Prostate gland (tissue), 2 donors: ENCODE measurements at places on chromosomes 13 and 19. TPM values are rescaled to one million over a fixed set of nuclear protein-coding genes. Genes with fewer than 3 reads are reported as not detected.

- DNase-seq: no peak
Measured at GRCh38 chr13:76378767-76379166, 507.4 kb downstream of the KCTD12 start.

- no peak for DNase-seq
Measured at GRCh38 chr19:47561440-47562057, 11.4 kb downstream of the ZNF541 start.

GRCh38 chr13:113272031-113272430, 25.0 kb upstream of the LAMP1 start:
- no peak for DNase-seq

- DNase-seq: no peak
Measured at GRCh38 chr13:63516124-63516523, 2100.5 kb upstream of the PCDH20 start.

GRCh38 chr19:13109361-13110098, 6.9 kb upstream of the LYL1 start:
- no peak for DNase-seq

DNA sequence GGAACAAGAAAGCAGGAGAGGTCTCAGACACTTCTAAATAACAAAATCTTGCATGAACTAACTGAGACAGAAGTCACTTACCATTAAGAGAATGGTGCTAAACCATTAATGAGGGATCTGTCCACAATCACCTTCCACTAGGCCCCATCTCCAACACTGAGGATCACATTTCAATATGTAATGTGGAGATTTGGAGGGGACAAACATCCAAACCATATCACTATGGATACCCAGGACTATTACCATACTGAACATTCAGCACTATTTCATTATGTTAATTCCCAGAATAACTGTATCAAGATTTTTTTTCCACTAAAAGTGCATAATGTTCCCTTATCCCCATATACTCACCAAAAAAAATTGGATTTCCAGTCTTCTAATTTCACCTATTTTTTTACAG, 491.8 kb downstream of the LMO7 start:
- no peak for DNase-seq

DNA sequence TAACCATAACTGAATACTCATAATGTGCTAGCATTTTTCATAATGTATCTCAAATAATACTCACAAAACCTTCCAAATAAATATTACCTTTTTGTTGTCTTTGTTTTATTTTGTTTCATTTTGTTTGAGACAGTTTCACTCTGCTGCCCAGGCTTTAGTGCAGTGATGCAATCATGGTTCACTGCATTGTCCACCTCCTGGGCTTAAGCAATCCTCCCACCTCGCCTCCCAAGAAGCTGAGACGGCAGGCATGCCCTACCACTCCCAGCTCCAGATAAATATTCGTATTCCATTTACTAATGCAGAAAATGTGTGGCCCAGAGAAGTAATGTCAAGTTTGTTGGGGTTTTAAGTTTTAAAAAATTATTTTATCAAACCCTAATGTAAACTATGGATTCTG, 739.1 kb downstream of the GPC5 start:
- no peak for DNase-seq

DNA sequence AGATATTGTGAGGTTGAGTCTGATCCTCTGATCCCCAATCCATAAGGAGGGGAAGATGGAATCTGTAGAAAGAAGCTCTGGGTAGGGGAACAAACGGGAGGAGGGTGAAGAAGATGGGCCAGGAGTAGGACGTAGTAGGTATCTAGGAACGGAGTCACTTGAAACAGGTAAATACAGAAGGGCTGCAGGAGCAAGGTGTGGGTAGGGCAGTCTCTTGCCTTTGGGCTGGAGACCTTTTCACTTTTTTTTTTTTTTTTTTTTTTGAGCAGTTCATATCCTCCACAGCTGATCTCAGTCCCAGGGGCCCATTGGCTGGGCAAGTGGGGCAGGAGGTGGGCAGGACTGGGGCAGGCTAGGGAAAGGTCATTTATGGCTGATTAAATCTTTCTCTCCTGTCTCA, 1.5 kb downstream of the BCKDHA start:
- DNase-seq: no peak

DNA sequence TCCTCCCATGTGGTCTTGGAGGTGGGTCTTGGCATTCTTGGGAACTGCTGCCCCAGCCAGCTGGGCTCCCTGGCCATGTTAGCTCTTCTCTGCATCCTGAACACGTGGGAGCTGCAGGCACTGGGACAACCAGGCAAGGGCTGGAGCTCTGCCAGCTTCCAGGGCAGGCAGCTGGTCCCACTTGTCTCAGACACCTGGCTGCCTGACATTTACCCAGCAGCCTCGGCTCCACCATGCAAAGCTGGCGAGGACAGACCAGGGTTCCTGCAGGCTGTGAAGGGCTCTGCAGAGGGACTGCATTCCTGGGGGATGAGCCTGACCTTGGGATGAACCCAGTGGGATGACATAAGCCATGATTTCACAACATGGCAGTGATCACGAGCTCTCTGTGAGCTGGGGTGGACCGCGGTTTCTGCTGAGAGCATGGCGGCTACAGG, 99.0 kb upstream of the TSHZ3 start:
- no peak for DNase-seq

GRCh38 chr13:113552786-113553434, 31.6 kb upstream of the TFDP1 start:
- DNase-seq: no peak

DNA sequence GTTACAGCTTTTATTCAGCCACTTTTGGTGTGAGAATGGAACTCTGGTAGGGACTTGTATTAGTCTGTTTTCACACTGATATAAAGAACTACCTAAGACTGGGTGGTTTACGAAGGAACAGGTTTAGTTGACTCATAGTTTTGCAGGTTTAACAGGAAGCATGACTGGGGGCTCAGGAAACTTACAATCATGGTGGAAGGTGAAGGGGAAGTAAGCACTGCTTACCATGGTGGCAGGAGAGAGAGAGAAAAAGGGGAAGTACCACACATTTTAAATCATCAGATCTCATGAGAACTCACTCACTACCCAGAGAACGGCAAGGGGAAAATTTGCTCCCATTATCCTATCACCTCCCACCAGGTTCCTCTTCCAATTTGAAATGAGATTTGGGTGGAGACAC, 942.2 kb downstream of the PCDH17 start:
- DNase-seq: no peak

DNA sequence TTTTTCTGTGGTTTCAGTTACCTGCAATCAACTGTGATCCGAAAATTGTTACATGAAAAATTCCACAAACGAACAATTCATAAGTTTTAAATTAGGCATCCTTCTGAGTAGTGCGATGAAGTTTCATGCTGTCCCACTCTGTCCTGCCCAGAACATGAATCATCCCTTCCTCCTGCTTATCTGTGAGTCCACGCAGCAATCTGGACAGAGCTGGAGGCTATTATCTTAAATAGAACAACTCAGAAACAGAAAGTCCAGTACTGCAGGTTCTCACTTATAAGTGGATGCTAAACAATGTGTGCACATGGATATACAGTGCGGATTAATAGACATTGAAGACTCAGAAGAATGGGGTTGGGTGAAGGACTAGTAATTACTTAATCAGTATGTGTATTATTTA, 583.7 kb upstream of the SPRY2 start:
- DNase-seq: no peak

The CHST8 gene
- 2.7 TPM for total RNA-seq

The DLEU7 gene
- 0.09 TPM for total RNA-seq

The CGB3 gene
- not detected for total RNA-seq

The SHC2 gene
- 83.4 TPM for total RNA-seq

The BRME1 gene
- 12.6 TPM for total RNA-seq

The ATP12A gene
- total RNA-seq: 0.91 TPM

The KL gene
- total RNA-seq: 46.8 TPM

The CEACAM7 gene
- total RNA-seq: not detected

The IGFL1 gene
- total RNA-seq: 4.8 TPM

The LIN37 gene
- total RNA-seq: 13.0 TPM
